ENCODE measurements at places on chromosomes 11 and 22. TPM values are rescaled to one million over a fixed set of nuclear protein-coding genes. Genes with fewer than 3 reads are reported as not detected.

DNA sequence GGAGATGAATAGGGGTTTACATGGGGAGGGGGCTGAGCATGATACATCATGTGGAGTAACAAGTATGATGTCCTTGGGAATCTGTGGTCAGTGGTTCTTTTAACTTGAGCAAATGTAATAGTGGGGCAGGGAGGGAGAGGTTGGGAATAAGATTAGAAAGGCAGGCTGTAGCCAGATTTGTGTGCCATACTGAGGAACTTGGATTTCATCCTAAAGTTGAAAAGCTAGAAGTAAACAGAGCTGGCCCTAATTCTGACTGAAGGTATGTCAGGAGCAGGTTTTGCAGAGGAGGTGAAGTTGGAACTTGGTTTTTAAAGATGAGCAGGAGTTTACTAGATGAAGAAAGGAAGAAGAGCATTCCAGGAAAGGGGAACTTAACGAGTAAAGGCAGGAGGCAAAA is 108.3 kb upstream of the RRM1 start:
- no peak for DNase-seq

DNA sequence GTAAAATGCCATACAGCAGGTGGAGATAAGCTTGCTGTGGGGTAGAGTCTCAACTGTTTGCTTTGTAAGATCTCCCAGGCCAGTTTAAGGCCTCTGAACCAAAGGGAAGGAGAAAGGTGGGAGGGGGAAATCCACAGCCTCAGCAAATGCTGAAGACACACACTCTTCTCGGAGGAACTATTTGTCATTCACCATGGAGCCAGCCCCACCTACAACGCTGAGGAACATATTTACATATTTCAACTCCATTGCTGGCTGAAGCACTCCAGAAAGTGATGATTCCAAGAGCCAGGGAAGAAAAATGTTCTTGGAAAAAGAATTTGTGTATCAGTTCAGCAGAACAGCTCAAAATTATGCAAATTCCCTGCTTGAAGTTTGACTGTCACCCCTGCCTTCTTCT is 6.5 kb downstream of the TENM4 start:
- DNase-seq: no peak

GRCh38 chr11:25423436-25424199 is 908.3 kb upstream of the ANO3 start:
- DNase-seq: no peak

DNA sequence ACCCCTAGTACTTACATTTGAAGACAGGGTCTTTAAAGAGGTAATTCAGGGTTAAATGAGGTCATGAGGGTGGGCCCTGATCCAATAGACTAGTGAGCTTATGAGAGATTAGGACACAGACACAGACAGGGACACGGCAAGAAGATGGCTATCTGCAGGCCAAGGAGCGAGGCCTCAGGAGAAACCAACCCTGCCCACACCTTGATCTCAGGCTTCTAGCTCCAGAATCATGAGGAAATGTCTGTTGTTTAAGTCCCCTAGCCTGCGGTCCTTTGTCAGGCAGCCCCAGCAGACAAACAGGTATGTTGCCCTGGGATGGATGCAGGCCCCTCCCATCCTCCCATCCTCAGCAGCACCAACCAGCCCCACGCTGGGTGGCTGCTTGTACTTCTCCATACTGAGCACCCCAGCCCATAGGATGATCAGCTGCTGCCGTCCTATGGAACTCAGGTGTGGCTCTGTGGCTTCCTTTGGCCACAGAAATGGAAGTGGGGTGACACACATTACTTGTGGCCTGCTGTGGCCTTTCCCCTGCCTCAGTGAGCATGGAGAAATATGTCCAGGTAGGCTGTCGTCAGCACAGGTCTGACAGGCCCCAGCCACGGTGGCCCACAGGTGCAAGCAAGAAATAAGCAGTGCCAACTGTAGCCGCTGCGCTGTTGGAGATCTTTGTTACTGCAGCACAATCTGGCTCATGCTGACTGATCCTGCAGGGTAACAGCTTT is 7.9 kb downstream of the GNB1L start:
- no peak for DNase-seq

DNA sequence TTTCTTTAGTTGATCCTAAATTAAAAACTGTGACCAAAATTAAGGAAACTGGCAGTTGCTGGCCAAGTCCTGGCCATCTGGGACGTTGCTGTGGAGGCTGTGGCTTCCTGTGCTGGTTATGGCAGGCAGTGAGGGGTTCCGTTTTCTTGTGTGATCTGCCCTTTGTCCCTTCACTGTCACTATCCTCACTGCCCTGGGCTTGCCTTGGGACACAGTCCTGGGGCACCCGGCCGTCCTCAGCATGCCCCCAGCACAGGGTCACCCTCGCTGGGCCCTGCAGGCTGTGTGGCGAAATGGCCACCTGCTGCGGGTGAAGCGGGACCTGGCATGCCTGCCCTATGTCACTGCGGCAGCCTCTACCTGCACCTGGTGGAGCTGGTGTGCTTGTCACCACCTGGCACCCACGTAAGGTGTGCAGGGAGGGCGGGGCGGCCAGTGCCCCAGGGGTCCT is 52.5 kb upstream of the SLC22A12 start:
- no peak for DNase-seq

- DNase-seq: peak; percentile 85
Observed at GRCh38 chr22:17098379-17098819, 13.6 kb downstream of the IL17RA start.

DNA sequence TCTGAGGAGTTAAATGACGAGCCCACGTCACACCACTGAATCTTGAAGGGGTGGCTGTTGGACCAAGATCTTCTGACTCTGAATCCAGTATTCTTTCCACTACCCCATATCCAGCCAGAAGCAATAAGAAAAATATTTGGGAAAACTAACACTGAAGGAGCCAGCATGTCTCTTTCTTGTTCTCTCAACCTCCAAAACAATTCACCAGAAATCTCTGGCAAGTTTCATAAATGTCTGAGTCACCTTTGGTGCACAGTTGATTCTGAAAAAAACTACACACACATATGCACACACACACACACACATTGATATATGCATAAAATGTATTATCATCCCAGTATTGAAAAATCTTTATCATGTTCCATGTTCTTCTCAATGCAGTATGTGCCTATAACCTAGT is 104.3 kb upstream of the BLID start:
- no peak for DNase-seq

- no peak for DNase-seq
Observed at GRCh38 chr11:122724520-122724919, 69.0 kb downstream of the UBASH3B start.

- DNase-seq: no peak
Observed at GRCh38 chr11:29200791-29201562, 815.9 kb downstream of the KCNA4 start.

GRCh38 chr11:75462117-75462653 is 29.2 kb upstream of the KLHL35 start:
- DNase-seq: no peak

DNA sequence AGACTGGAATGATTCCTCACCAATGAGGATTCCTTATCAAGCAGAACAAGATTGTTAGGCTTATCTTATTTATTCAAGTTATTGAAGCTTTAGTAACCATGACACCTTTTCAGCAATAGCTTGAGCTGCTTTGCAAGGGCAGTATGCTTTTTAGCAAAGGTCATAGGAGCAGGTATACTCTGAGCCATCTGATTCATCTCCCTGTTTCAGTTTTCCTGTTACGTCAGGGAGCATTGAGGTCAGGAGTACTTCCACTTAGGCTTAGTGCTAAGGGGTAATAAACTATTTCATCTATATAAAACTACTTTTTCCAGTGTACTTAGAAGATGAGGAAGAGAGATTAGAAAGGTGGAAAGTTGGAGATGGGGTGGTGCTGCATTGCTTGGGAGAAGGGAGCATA is 17.7 kb upstream of the ANKRD42 start:
- DNase-seq: no peak

DNA sequence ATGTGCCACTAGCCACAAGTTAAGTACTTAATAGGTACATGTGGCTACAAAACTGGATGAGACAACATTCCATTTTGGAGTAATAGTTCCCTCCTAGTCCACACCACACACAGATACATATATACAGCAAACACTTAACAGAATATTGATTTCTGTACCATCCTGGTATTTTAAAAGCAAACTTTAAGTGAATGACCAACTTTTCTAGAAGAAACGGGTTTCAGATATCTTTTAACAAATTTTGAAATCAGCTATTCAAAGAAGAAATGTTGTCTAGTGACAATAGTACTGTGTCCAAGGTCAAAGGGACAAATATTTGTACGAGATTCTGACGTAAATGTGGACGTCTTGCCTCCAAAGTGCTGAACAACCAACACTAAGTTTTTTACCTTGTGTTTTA is 12.3 kb upstream of the CARD16 start:
- no peak for DNase-seq

GRCh38 chr11:130120045-130120444 is 39.5 kb upstream of the ST14 start:
- DNase-seq: no peak

TSPAN32 gene
- total RNA-seq: 9.9 TPM

CLDN5 gene
- not detected for total RNA-seq

DKK3 gene
- not detected for total RNA-seq

CD3E gene
- total RNA-seq: 25.7 TPM

MMP13 gene
- total RNA-seq: not detected

CNIH2 gene
- 2.6 TPM for total RNA-seq

MPZL2 gene
- total RNA-seq: not detected

Data from natural killer cell treated with Interleukin-12 subunit alpha and Interleukin-12 subunit beta and Interleukin-15 and Interleukin-18, amount 100 ng/mL, for 72 hours (primary cell).